ENCODE measurements at places on chromosomes 11 and 22.
A peak's percentile ranks its signal among the peaks of the same experiment; 100 is the strongest.

- DNase-seq, result no peak
These were observed 8.1 kb upstream of the PLXNB2 start for GRCh38 chr22:50315289-50316113.

- DNase-seq, result no peak
These were observed 5.3 kb upstream of the CREB3L1 start for GRCh38 chr11:46271875-46272815.

DNA sequence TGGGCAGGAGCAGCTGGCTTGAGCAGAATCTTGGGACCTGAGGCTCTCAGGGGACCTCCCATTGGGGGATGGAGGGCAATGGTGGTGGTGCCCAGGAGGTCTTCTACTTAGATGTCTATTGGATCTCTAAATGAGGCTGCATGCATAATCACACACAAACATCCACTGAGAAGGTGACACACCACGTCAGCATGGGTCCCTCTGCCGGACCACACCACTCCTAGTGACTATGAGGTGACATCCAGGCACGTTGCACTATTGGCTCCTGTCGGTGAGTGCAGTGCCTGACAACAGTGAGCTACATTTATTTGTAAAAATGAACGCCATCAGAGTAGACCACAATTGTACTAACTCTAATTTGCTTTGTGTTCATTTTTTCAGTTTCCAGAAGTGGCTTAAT lies 2.3 kb upstream of the APOA4 start:
- no peak for DNase-seq

GRCh38 chr11:650482-650881 lies 13.4 kb downstream of the DRD4 start:
- DNase-seq, result no peak

- no peak for DNase-seq
These were observed 4.4 kb downstream of the EFEMP2 start for GRCh38 chr11:65868076-65868667.

GRCh38 chr22:20803696-20804324 lies 29.9 kb downstream of the SERPIND1 start:
- peak; percentile 11 for DNase-seq

GRCh38 chr11:22115470-22116029 lies 77.3 kb upstream of the ANO5 start:
- no peak for DNase-seq

DNA sequence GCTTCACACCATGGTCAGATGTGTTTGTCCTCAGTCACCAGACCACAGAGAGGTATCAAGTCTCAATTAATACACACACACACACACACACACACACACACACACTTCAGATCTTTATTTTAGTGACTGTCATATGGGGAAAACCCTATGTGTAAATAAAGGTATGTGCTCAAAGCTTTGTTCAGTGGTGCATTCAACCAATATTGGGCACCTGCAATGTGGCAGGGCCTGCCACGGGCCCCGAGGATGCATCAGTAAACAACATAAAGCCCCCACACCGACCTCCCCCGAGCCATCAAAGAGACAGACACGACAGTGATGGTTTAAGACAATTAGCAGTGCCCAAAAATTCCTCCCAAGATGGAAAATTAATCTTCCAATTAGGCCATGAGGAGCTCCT lies 51.6 kb downstream of the SHANK2 start:
- no peak for DNase-seq

DNA sequence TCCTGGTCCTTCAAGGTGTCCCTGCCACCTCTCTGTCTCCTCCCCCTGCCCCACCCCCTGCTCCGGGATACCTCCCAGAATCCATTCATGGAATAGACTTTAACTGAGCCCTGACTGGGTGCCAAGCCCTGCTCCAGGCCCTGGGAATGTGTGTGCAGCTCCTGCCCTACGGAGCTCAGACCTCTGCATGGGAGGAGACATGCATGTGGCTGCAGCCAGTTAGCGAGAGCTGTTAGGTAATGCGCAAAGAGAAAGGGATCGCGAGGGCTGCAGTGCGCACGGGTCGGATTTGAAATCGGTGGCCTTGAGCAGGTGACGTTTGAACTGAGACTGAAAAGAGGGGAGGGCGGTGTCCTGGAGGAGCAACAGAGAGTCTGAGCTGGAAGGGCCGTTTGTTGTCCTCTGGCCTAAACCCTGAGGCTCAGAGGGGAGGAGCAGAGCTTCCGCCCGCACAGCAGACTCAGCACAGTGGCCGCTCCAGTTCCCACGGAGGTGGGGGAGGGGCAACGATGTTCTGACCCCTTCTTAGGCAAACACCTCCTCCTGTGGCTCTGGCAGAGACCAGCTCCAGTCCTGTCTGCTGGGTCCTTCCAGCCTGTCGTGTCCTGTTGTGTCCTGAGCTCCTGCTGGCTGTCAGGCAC lies 19.8 kb upstream of the LRRC10B start:
- no peak for DNase-seq

DNA sequence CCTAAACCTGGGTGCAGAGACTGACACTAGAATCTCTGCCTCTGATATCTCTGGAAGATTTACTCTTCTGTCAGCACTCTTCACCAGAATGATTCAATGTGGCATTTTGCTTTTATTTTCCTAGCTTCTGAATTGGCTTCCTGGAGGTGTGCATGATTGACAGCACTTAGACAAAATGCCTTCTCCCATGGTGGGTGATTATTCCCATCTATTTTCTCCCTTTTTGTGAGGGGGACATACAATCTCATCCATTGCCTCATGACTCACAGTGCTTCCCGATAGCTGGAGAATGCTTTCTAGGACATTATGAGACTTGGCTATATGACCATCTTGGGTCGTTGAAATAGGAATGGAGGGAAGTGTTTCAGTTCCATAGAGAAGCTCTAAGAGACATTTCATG lies 4.0 kb upstream of the TRIM68 start:
- no peak for DNase-seq

- DNase-seq, result no peak
These were observed 24.9 kb downstream of the USH1C start for GRCh38 chr11:17519061-17519885.

Data from stimulated activated CD4-positive, alpha-beta T cell treated with anti-CD3 and anti-CD28 coated beads, Interleukin-1b, Interleukin-23, amount 100 ng/mL, for 48 hours (primary cell).